ENCODE measurements at places on chromosomes 13 and 19.

DNA sequence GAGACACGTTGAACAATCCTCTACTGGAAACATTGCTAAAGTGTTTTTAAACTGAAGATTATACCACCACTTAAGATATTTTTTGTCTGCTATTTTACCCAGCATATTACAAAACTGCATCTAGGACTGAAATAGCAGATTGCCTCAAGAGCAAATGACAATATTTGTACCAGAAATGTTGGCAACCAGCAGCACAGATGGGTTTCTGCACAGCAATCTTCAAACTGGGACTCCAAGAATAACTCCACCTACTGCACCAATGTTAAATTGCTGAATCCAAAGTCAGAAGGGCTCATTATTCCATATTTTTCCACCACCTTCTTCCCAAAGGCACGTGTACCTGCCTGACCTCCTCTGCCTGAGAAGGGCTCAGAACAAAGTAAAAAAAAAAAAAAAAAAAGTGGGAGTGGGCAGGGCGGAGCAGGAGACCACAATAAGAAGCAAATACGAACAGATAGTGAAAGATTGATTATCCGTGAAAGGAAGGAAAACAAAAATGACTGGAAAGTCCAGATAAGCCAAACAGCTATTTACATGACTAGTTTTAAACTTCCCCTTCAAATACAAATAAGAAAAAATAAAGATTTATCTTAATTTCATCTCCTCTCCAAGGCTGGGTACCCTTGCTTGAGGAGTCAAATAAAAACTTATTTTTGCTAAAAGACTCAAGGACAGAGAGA, 79.4 kb downstream of the FOXO1 start:
- DNase-seq, result no peak

DNA sequence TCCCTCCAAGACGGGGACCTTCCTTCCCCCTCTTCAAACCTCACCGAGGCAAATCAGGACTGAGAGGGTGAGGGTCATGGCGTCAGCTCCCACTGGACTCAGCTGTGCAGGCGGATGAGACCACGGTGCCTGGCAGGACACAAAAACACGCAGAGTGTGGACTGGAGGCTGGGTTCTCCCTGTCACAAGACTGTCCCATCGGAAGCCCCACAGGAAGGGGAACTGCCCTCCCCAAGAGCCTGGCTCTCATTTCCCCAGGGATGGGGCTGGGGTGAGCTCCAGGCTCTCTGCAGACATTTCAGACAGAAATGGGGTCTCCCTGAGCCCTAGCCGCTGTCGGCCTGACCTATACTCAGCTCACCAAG, at the start of gene LILRB5:
Gene LILRB5 (minus strand): TSS at position 158 of the 365 bp plus-strand sequence. CDS start 80 bp downstream, at position 78.
- no peak for DNase-seq

DNA sequence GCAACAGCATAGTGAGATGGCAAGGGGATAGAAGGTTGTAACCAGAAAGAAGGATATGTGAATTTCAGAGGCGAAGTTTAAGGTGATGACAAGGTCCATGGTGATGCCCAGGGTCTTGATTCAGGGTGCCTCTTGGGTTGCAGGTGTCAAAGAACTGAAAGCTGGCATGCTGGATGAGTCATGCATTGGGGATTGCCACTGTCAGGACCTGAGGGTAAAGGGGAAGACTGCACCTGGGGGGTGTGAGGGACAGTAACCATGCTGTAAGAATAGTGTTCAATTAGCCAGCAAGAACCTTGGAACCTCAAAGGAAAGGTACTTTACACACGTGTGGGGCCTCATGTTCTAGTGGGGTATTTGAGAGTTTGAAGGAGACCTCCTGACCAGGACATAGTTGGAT, 279.6 kb downstream of the SLC7A1 start:
- no peak for DNase-seq

DNA sequence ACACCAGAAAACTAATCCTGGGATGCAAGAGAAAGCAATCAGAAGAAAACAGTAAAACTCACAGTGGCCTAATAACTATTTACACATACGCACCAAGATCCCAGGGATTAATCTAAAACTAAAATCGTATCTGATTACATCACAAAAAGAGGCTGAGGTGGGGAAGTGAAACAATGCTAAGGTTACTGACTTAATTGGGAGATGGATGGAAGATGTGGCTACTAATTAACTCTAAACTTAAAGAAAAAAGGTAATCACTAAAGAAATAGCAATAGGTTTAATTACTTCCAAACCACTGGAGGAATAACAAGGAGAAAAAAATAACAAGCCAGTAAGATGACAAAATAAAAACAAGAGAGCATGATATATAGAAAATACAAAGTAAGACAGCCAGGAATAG, 50.4 kb downstream of the NUFIP1 start:
- DNase-seq, result no peak

DNA sequence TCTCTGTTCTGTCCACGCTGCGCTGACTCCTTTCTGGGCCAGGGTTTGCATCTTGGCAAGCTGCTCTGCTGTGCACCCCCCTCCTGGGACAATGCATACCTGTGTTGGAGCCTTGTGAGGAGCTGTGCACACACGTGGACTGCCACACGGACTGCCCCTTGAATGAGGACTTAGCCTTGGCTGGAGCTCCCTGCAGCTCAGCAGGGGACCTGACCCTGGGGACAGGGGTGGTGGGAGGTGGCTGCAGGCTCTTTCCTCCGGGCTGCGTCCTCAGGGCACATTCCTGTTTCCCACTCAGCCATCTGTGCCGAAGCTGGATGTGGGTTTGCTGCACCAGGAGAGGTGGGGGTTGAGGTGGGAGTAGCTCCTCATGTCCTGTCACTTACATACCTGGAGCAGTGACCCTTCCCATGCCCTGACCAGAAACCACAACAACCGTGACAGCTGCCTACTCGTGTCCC, 8.2 kb downstream of the RAB11B start:
- no peak for DNase-seq

GRCh38 chr13:44770951-44771350, 194.8 kb upstream of the TSC22D1 start:
- DNase-seq, result no peak

DNA sequence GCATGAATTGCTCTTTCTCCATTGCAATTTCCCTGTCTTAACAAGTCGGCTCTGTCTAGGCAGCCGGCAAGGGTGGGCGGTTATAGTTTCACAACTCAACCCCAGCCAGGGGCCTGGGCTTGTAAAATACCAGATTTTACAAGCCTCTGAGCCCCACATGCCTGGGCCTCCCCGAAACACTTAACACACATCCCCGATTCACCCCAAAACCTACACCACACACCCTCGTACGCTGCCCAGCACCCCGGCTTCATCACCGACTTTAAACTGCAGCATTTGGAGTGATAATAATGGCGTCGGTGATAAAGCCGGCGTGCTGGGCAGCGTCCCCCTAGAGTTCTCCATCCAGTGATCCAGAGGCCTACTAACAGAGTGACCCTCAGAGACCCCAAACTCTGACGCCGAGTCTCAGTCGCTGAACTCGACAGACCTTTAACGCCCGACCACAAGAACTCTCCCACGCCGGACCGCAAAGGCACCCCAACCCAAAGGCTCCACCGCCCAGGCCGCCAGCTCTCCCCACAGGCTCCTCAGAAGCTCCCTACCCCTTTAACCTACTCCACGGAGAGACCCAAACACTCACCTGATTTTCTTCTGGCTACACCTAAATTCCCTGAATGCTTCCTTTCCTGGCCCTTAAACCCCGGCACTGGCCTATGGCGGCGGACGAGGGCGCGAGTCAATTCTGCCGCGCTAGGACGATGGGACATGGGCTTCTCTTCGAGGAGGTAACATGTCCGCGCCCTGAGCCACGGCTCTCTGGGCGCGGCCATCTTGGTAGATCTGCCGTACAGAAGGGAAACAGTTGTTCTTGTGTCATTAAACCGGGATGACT, at the start of gene ZNF649:
Gene ZNF649 (minus strand): TSS at position 687 of the 835 bp plus-strand sequence. CDS start 4,910 bp downstream, outside the sequence.
- peak; percentile 57 for DNase-seq

DNA sequence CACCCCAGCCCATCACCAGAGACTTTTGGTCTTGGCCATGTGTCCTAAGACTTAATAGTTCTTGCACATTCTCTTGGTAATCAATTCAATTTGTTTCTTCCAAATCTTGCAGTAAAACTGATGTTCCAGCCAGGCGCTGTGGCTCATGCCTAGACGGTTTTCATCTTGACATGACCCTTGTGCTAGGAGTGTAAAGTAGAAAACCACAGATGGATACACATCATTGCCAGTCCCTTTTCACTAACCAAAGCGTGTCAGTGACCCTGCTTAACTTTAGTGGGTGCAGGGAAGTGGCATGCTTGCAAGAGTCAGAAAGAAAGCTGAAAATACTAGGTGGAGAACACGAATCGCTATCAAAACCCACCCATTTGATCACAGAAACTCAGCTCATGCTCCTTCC, 18.0 kb upstream of the CD70 start:
- no peak for DNase-seq

DNA sequence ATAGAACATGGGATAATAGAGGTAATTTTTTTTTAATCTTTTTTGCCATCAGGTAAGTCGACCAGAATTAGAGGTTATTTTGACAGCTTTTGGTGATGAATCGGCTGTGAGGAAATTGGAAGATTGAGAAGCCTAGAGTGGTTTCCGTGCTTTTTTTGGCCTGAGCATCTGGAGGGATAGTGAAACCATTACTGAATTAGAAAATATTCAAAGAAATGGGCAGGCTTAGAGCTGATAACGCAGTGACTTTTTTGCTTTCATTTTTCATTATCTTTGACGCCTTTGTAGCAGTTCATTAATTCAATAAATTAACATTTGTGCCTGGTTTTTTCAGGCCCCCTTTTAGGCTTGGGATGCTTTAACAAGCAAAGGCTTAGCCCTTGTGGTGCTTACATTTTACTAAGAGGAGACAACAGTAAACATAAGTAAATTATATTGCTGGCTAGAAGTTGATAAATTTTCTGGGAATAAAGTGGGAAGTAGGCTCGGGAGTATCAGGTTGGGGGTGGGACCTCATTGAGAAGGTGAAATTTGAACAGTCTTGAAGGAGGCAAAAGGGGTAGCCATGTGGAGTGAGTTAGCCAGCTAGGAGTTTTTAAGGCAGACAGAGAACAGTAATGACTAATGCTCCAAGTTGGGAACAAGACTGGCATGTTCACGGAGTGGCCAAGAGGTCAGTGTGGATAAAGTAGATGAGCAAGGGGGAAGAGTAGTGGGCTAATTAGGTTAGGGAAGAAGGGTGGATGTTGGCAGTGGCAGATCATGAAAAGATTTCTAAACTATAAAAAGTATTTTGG, 36.5 kb downstream of the GTF2F2 start:
- DNase-seq, result no peak

GRCh38 chr19:34644991-34645461, 31.9 kb downstream of the SCGB2B2 start:
- DNase-seq, result no peak

Data from HT-29 (cell line).